DMS79 (cell line): ENCODE measurements at places on chromosomes 3 and 15.

DNA sequence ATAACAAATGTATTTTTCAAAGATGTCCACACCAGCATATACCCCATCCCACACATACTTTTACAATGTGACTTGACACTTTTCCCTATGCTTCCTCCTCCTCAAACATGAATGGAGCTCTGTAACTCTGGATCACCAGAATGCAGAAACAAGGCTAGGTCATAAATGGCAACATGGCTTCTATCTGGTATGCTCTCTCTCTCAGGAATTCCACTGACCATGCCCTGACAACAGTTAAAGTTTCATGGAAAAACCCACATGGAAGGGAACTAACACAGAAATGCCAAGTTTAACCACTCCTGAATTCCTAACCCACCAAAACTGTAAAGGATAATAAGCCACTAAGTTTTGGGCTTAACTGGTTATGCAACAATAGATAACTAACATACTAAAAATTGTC is 19.9 kb downstream of the MYO9A start:
- DNase-seq: no peak

DNA sequence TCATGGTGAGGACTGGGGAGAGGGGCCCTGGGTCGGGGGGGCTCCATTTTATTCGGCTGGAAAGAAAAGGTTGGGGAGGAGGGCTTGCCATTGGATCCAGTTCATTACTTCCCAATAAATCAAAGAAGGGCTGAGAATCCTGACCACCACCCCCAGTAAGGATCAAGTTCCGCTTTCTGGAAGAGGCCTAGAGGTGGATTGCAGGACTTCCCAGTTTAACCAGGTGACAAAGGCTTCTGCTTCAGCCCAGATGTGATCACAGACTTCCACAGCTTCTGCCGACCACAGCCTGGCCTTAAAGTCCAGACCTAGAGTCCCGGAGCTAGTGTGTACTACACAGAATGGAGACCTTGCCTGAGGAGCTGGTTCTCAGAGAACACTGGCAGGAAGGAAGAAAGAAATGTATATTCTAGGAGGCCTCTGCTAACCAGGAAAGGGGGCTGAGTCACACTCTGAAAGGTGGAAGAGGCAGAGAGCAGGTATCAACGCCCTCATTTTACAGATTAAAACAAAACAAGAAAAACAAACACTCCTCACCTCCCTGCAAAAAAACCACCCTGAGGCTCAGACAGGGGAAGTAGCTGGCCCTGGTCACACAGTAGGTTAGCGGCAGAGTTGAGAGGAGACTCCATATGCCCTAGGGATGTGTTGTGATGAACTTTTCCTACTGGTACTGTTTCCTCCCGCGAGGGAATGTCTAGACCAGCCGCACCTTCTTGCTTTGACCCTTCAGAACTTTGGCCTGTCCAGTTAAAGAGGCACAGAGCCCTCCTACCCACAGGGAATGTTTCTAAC is 1.1 kb upstream of the CEMIP start:
- no peak for DNase-seq

- no peak for DNase-seq
Measured at GRCh38 chr15:100372739-100373119, 31.0 kb upstream of the ADAMTS17 start.

GRCh38 chr3:79765911-79766310 is 1.9 kb downstream of the ROBO1 start:
- DNase-seq: no peak

GRCh38 chr3:149515249-149515648 is 40.8 kb downstream of the TM4SF4 start:
- DNase-seq: no peak

GRCh38 chr3:101171681-101172191 is 148.6 kb downstream of the IMPG2 start:
- DNase-seq: no peak

GRCh38 chr3:138397983-138398382 is 36.4 kb upstream of the ESYT3 start:
- DNase-seq: no peak

- no peak for DNase-seq
Measured at GRCh38 chr15:57298843-57299550, 77.3 kb upstream of the CGNL1 start.

- no peak for DNase-seq
Measured at GRCh38 chr15:84598993-84599392, 1.8 kb upstream of the ZSCAN2 start.

GRCh38 chr3:61887206-61887605 is 325.8 kb downstream of the PTPRG start:
- DNase-seq: no peak

- no peak for DNase-seq
Measured at GRCh38 chr15:89121414-89121813, 33.2 kb downstream of the ABHD2 start.

DNA sequence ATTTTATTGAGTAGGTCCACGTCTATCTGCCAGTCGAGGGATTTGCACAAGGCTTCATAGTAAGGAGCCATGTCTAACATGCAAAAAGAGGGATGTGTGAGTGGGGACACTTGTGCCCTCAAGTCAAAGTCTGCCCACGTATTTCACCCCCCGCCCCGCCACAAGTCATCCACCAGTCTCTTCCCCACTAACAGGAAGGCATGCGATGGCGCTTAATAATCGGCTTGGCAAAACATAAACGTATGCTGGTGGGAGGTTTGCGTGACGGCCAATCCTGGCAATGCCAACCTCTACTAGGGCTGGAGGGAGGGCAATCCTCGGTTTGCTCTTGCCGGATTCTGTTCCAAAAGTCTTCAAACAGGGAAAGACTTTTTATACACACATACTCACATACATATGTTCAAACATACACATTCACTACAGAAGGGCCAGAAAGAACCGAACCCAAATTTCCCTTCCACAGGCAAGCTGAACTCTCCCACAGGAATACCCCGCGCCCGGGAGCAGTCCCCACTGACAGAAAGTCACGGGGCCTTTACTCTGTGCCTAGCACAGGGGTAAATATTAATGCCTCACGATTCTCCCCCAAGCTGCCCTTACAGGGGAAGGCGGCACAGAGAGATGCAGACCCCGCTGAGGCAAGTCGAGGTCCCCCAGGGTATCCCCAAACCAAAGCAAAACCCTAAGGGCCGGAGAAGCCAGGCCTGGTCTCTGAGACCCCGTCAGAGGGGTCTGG is 675 bp downstream of the PSMD6 start:
- no peak for DNase-seq

GRCh38 chr3:112736386-112736785 is 95.4 kb upstream of the CCDC80 start:
- no peak for DNase-seq

- no peak for DNase-seq
Measured at GRCh38 chr15:53836618-53837017, 77.2 kb upstream of the WDR72 start.

DNA sequence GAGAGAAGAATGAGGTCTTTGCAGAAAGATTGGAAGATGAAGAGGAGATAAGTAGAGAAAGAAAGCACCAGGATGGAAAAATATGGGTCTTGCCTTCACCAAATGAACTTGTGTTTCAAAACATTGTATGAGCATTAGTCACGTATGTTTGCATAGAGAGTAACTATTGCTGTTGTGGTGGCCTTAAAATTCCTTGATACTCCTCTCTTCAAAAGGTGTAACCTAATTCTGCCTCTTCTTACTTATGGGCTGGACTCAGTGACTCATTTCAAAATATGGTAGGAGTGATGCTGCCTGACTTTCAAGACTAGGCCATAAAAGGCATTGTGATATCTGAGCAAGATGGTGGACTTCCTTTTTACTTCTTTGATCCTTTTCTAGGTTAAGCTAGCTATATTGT is 228.7 kb upstream of the ZNF385D start:
- DNase-seq: no peak

DNA sequence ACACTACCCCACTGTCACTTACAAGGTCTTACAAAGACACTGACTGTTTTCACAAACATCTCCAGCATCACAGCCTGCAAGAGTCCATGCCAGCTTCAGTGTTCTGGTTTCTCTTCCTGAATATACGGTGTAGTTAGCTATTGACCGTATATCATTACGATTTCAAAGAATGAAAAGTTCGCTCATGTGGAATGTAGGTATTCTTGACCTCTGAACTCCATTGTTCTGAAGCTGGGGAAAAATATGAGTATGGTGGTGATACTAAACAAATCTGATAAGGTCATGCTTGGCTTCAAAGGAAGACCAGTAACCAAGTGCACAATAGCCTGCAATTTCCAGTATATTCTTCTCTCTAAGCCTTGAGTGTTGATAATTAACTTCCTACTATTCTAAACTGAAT is 315.7 kb upstream of the WNT5A start:
- DNase-seq: no peak

- DNase-seq: no peak
Measured at GRCh38 chr3:40843851-40844548, 319.2 kb downstream of the ZNF621 start.

DNA sequence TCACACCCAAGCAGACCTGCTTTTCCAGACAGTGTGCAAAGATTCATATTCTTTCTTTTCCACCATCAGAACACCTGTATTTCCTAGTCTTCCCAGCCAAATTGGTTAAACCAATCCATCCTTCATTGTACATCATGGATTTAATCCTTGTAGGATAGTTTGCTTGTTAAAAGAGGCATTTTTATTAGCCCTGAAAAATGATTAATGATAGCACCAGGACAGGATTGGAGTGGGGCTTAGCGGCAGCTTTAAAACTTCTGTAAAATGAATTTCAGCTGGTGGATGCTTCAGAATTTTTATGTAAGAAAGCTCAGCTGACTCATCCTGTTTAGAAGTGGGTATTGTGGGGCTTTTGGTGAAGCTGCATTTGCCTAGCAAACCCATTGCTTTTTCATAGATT is 36.1 kb upstream of the ARHGEF26 start:
- DNase-seq: no peak

DNA sequence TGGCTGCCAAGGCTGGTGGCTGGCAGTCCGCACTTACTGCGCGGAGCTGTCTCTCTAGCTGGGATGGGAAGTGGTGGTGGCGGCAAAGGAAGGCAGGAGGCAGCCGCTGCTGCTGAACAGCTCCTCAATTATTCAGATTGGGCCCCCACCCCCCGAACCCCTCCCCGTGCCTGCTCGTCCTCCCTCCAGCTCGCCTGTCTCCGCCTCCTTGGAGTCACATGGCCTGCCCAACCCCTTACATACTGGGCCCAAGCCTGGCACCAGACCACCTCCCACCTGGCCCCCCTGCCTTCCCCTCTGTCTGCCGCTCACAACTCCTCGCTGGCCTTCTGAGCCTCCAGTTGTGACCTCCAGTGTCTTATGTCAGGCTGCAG is at the start of gene SLC7A14:
Gene SLC7A14, minus strand, starts transcription at position 139 of the 374 bp plus-strand sequence. CDS start 59,139 bp downstream, outside the sequence.
- peak; percentile 25 for DNase-seq

- no peak for DNase-seq
Measured at GRCh38 chr15:65331811-65332210, 27.3 kb downstream of the RNU5B-1 start.

- no peak for DNase-seq
Measured at GRCh38 chr3:108100906-108101660, 10.3 kb upstream of the CD47 start.

- DNase-seq: no peak
Measured at GRCh38 chr15:36769098-36769497, 189.7 kb downstream of the CDIN1 start.
